ENCODE measurements at places on chromosomes 12 and 14.

- peak; percentile 57 for DNase-seq
Observed at GRCh38 chr12:62438098-62438692, 28.4 kb upstream of the MON2 start.

GRCh38 chr12:50087995-50088394, 2.9 kb downstream of the SMARCD1 start:
- peak; percentile 55 for DNase-seq

- peak; percentile 87 for DNase-seq
Observed at GRCh38 chr12:113299619-113300237, 35.2 kb downstream of the SLC8B1 start.

GRCh38 chr12:59742841-59743240, 147.0 kb downstream of the SLC16A7 start:
- peak; percentile 60 for DNase-seq

GRCh38 chr12:66013224-66013623, 117.3 kb downstream of the LLPH start:
- DNase-seq, result no peak

DNA sequence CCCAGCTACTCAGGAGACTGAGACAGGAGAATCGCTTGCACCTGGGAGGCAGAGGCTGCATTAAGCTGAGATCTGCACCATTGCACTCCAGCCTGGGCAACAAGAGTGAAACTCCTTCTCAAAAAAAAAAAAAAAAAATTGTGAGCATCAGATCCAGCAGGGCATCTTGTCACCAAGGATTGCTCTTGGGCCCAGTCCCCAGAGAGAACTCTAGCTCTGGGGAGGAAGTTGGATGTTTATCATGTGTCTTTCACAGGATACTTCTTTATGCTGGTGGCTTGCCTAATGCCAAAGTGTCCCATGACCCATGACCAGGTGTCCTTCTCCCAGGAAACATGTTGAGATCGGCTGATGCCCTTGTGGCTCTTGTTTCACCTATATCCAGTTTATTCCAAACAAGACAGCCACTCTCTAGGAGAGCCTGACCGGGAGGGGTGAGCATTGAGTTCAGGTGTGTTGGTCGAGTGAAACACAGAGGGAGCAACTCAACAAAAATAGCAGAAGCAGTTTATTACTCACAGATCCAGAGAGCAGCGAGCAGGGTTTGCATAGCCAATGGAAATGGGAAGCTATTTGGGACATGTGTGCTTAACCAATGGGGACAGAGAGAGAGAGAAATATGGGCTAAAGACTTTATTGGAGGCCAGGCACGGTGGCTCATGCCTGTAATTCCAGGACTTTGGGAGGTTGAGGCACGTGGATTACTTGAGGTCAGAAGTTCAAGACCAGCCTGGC, 6.6 kb upstream of the TCHP start:
- DNase-seq, result no peak

GRCh38 chr14:61475316-61475715, 153.9 kb downstream of the PRKCH start:
- peak; percentile 70 for DNase-seq

GRCh38 chr12:643475-644302, 19.6 kb downstream of the NINJ2 start:
- DNase-seq, result no peak

DNA sequence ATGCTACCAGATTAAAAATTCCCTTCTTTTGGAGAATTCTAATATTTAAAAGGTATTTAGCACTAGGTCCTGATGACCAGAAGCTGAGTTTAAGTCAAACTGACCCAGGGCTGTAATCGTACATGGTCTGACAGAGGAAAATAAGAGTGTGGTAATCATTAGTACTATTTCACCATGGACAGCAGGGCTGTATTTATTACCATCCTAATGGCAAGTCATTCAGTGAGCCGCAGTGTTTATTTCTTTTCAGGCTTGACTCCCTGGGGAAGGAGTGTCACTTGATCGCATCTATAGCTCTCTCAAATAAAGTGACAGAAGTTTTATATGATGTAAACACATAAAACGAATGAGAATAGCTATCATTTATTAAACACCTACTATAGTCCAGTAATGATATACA, 261.8 kb downstream of the BTG1 start:
- DNase-seq, result no peak

GRCh38 chr14:100903672-100904185, at the start of gene RTL1:
RTL1 (minus strand) TSS chr14:100903722; CDS start chr14:100884788, 18,934 bp downstream.
- no peak for DNase-seq

- DNase-seq, result no peak
Observed at GRCh38 chr14:90693413-90693812, 122.8 kb downstream of the TTC7B start.

DNA sequence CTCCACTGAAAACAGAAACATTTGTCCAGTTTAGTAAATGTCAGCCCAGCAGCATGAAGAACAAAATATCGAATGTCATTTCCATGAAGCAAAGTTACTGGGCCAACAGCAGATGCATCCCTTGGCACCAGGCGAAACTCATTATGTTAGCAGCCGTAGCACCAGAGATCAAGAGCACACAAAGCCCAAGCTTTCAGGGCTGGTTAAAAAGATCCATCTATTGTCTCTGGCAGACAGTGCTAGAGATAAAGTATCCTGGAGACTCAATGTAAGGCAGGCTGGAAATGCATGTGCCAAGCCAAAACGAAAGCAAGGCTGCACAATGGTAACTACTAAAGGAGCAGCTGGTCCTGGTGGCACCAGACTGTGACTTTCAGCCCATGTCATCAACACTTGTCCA, 120.3 kb upstream of the PLEKHG7 start:
- DNase-seq, result no peak

DNA sequence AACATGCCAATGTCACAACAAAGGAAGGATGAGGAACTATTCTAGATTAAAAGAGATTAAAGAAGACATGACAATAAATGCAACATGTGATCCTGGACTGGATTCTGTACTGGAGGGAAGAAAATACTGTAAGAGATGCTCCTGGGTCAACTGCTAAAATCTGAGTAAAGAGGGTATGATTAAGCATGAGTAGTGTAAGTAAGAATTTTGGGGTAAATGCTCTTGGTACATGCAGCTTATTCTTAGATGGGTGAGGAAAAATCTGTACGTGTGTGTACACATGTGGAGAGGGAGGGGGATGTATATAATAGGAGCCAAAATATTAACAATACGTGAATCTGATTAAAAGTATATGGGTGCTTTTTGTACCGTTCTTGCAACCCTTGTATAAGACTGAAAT, 66.0 kb downstream of the CDC42BPB start:
- no peak for DNase-seq
